Activated CD4-positive, alpha-beta T cell treated with anti-CD3 and anti-CD28 coated beads for 4 hours (primary cell): ENCODE measurements at places on chromosomes 3 and 15.

DNA sequence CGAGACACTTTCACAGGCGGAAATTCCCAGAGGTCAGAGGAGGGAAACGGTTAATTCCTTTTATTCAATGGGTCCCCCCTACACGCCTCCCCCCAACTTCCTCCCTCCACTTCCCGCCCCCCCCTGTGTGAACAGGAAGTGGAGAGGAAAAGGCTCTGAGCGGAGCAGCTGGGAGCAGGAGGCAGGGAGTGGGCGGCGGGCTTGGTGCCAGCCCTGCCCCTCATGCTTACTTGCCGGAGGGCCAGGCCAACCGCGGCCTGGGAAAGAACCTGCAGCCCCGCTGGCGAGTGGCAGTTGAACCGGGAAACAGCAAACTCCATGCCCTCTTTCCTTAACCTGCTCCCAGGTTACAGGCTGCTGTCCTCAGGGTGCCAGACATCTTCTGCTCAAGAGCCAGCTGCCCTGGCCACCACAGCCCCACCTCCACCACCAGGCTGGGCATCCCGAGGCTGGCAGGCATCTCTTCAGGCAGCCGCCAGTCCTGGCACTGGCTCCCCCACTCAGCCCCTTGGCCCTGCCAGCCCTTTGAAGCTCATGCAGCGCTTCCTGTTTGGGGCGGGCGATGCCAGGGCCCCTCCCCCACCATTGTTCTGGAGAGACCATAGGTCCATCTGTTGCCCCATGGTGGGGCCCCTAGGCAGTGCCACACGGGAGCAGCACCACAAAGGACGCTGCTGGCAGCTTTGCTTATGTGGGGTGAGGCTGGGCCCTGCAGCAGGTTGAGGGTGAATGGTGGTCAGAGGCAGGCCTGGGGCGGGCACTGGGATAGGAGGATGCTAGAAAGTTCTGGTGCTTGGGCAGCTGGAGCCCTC is 12.9 kb downstream of the VPS18 start:
- DNase-seq: peak; percentile 32

- no peak for DNase-seq
Measured at GRCh38 chr3:159764490-159765029, 224.1 kb upstream of the IL12A start.

DNA sequence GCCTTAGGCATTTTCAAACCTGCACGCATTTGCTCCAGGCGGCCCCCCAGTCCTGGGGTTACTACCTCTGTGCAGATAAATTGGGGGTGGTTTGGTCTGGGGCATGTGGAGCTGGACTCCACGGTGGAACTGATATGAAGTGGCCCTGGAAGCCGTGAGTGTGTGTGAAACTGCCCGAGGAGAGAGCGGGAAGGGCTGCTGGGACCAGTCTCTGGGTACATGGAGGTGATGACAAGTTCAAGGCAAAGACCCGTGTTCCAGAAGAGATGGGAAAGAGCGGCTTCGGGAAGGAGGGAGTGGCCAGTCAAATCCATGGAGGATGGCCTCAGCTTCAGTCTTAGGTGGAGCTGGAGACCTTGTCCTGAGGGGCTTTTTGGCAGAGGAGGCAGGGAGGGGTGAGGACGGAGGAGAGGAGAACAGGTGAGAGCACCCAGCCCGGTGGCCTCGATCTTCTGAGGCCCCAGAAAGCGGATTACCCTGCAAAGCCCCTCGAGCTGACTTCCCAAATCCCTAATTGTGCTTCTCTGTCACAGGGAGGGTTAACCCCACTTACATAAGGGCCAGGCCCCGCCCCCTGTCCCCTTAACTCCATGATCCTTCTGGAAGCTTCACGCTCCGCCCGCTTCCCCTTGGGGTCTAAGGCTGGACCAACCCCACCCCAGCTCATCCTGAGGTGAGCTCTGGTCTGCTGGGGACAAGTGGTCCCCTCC is 1.9 kb upstream of the NR2E3 start:
- no peak for DNase-seq

DNA sequence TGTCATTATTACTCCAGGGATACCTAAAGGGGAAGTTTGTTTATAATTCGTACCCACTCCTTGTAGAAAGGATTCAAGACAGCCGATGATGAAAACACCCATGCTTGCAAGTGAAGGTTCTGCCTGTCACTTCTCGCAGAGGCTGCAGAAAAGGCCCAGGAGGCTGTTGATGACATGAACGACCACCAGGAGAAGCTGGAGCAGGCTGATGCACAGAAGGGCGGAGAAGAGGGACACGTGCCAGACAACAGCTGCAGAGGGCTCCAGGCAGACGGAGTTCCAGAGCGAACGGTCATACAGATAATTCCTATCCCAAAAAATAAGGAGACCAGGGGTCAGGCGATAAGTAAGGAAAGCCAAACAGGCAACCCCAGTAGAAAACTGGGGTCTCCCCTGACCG is 5.7 kb upstream of the DYNLT2B start:
- no peak for DNase-seq

- no peak for DNase-seq
Measured at GRCh38 chr3:135084405-135084804, 289.3 kb downstream of the EPHB1 start.

DNA sequence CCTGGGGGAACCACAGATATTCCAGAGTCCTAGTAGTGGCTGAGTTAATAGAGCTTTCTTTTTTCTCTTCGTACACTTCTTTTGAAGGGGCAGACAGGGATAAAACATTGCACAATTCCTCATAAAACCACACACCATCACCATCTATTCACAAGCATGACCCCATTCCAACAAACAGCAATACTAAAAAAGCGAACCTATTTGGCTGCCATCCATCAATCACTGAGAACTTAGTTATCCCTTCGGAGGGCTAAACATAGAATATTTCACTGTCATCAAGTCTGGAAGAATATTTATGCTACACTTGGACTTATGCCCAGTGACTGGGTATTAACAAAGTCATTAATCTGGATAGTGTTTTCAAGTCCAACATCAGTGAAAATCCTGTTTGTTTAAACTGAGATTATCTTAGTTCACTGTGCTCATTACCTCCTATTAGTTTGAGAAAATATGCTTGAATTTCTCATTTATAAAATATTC is 80.3 kb upstream of the PRTG start:
- no peak for DNase-seq

- DNase-seq: no peak
Measured at GRCh38 chr3:128556384-128556783, 63.4 kb upstream of the GATA2 start.
